ENCODE measurements at places on chromosomes 16 and 17.

DNA sequence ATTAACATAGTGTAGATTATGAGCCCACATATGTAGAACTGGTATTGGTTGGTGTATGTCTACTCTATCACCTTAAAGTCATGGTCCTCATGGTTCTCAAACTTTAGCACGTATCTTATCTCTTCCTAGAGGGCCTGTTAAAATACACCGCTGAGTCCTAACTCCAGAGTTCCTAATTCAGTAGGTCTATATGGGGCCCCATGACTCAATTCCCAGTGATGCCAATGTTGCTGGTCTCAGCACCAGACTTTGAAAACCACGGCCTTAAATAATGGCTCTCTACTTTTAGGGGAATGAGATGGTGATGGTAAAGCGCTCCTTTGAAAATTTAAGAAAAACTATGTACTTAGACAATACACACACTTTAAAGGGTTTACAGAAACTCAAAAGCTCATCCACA, 36.6 kb downstream of the SMURF2 start:
- no peak for DNase-seq

GRCh38 chr17:44840936-44841335, 6.7 kb upstream of the HIGD1B start:
- no peak for DNase-seq

DNA sequence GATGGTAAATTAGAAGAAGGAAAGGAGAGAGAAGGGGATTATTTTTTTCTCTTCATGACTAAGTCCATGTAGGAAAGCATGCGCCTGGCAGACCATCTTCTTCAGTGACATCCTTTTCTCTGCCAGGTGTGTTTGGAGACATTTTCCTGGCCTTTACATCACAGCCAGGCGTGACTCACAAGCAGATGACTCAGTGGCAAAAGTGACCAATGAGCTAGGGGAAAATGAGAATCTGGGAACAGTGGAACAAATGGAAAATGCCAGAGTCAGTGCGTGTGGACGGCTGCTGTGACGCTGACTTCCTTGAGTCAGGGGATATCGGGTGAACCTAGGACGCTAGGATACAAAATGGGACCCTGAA, 9.4 kb downstream of the KIAA0513 start:
- no peak for DNase-seq

DNA sequence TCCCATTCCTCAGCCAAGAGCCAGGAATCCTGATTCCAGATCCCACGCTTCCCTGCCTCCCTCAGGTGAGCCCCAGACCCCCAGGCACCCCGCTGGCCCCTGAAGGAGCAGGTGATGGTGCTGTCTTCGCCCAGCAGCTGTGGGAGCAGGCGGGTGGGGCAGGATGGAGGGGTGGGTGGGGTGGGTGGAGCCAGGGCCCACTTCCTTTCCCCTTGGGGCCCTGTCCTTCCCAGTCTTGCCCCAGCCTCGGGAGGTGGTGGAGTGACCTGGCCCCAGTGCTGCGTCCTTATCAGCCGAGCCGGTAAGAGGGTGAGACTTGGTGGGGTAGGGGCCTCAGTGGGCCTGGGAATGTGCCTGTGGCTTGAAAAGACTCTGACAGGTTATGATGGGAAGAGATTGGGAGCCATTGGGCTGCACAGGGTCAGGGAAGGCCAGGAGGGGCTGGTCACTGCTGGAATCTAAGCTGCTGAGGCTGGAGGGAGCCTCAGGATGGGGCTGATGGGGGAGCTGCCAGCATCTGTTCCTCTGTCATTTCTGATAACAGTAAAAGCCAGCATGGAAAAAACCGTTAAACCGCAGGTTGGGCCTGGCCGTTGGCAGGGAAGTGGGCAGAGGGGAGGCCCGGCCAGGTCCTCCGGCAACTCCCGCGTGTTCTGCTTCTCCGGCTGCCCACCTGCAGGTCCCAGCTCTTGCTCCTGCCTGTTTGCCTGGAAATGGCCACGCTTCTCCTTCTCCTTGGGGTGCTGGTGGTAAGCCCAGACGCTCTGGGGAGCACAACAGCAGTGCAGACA, at the start of gene SPN:
TSS of gene SPN (plus strand) at position 232 of the 791 bp plus-strand sequence. CDS start at position 714, 482 bp downstream.
- DNase-seq, result no peak

DNA sequence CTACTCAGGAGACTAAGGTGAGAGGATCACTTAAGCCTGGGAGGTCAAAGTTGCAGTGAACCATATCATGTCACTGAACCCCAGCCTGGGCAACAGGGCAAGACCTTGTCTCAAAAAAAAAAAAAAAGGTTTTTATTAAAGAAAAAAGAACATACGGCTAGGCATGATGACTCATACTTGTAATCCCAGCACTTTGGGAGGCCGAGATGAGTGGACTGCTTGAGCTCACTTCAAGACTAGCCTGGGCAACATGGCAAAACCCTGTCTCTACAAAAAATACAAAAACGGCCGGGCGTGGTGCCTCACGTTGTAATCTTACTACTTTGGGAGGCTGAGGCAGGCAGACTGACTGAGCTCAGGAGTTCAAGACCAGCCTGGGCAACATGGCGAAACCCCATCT, 38.4 kb downstream of the RANBP10 start:
- DNase-seq, result no peak

GRCh38 chr16:28321700-28322411, 29.5 kb downstream of the SBK1 start:
- DNase-seq, result peak; percentile 80

DNA sequence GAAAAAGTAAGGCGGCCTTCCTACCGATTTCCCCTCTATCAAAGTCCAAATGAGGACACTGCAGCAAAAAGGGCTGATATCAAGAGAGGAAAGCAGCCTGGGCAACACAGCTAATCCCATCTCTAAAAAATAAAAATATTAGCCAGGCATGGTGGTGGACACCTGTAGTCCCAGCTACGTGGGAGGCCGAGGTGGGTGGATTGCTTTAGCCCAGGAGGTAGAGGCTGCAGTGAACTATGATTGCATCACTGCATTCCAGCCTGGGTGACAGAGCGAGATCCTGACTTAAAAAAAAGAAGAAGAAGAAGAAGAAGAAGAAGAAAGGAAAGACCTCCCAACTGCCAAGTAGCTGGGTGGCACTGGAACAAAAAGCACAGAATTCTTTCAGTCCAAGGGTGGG, 14.4 kb downstream of the CACNB1 start:
- no peak for DNase-seq

DNA sequence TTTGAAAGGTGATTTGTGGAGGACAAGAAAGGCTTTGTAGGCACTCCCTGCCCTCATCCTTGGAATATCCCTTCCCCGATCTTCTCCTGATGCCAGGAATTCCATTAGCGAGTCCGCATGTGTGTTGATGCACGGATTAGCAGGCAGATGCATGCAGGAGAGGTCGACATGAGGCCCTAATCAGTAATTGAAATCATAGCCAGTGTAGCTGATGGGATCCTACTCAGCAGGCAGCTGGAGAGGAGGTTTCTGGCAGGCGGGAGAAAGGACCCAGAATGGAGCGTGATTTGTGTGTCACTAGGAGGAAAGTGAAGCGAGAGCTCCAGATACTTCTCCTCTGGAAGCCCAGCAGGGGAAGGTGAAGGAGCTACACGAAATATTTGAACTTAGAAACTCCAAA, 196.3 kb upstream of the CDH11 start:
- DNase-seq, result peak; percentile 64
